GM12891 (cell line): ENCODE measurements at places on chromosomes 7 and 10.

DNA sequence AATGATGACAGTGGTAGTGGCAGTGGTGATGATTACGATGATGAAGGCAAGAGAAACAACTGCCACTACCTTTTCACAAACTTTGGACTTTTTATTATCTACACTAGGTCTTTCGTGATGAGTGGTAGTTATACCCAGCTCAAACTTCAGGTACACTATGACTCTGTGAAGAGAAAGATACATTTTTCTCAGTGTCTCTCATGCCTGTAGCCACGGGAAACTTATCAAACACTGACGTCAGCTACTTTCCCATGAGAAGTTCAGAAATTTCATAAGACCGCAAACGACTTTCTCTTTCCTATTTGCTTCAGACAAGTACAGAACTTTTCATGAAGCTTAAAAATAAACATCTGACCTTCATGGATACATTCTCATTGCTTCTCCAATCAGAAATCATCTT lies 57.0 kb downstream of the CALD1 start:
- no peak for DNase-seq

DNA sequence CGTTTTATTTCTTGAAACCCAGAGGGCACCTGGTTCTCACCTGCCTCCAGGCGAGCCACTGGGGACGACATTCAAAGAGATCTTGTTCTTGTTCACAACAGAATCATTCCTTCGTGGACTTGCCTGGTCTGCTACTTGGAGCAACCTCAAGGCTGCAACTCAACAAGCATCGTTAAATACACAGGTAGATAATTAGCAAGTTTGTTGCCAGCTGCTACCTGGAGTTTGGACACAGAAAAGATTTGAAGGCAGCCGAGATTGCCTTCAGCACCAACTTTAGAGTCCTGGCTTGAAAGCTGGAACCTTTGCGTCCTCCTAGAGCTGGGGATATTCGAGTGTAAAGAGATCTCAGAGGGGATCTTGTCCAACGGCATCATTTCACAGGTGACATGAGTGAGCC lies 89.6 kb upstream of the C7orf33 start:
- DNase-seq = no peak

- no peak for DNase-seq
Observed at GRCh38 chr7:16563281-16564022, 36.8 kb downstream of the LRRC72 start.

DNA sequence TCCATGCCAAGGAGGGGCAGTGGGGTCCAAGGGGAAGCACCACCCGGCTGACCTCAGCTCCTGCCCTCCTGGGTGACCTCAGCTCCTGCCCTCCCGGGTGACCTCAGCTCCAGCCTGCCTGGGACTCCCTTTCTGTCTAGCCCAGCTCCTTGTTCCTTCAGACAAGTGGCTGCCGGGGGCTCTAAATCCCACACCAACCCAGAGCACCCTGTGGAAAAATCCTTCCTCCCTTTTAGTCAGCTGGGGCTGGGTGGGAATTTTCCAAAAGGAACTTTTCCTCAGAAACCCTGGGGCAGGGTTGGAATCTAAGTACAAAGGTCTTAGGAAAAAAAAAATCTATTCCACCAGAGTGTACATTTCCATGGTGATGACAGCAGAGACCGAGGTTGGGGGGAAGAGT lies 36.3 kb downstream of the AKR1B1 start:
- no peak for DNase-seq

DNA sequence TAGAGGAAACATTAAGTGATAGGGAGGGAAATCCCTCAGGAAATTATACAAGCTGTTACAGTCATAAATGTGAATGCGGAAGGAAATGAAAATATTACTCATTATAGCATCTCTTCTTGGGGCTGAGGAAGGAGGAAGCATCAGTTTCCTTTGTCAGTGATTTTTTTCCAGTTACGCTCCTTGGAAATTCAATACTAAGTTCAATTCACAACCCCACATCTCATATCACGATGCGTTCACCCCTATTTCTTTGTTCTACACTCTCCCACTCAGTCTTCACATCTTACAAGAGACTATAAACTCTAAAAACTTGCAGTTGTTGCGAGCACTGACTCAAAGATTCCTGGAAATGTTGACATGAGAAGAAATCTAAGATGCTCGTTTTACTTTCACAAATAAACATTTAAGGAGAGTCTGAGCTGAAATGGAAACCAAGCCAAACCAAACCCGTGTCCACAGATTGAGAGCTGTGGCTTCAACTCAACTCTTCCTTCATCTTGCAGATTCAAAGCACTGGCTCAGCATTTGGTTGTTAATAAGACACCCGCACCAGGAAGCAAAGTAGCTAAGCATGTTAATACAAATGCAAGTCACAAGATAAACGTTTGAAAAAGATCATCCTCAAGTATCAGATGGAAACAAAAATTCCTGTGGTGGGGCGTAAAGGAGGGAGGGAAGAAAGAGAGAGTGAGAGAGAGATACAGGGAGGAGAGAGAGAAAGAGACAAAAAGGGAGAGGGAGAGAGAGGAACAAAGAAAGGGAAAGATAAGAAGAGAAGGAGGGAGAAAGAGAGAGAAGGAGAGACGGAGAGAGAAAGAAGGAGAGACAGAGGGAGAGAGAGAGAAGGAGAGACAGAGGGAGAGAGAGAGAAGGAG lies 150.0 kb upstream of the RSU1 start:
- no peak for DNase-seq

DNA sequence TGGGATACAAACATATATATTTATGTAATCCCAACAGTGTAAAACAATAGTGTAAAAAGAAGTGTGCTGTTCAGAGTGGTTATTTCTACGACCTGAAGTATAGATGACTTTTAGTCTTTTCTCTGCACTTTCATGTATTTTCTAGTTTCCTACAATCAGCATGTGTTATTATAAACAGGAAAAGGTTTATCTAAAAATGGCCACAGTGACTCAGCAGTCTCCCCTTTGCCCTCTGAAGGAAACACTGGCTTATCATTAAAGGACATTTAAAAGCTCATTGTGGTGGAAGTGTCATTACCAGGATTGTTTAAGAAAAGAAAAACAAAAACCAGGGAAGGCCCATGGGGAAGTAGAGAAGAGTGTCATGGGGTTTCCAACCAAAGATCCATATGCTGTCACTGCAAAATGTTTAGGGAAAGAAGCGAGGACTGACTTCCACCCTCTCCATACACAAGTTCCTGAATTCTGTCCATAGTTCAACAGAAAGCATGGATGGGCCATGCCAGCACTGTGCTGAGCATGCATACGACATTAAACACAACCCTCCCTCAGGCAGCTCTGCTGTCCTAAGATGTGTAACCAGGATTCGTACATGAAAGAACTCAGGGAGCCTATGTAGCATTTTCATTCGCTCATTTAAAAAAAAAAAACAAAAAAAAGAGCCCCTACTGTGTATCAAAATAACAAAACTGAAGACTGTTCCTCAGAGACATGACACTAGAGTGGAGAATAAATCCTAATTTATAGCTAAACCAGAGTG lies 10.2 kb downstream of the CYREN start:
- DNase-seq = no peak

DNA sequence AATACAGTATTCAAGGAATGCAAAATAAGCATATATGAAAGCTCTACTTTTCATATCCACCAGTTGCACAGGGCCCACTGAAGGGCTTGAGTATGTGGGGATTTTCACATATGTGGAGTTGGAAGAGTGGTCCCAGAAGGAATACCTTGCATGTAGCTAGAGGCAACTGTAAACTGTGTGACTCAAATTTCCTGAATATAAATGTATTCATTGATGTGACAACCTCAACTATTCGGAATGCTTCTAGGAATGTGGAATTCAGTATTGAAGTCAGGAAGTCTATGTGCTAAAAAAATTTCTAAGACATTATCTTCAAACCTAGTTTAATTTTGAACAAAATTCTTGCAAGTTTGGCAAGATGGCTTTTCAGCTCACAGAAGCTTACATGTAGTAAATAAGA lies 695.5 kb upstream of the SEMA3D start:
- no peak for DNase-seq
